Uterus (tissue), 4 donors: ENCODE measurements at places on chromosomes 11 and 22. TPM values are rescaled to one million over a fixed set of nuclear protein-coding genes. Genes with fewer than 3 reads are reported as not detected.

DNA sequence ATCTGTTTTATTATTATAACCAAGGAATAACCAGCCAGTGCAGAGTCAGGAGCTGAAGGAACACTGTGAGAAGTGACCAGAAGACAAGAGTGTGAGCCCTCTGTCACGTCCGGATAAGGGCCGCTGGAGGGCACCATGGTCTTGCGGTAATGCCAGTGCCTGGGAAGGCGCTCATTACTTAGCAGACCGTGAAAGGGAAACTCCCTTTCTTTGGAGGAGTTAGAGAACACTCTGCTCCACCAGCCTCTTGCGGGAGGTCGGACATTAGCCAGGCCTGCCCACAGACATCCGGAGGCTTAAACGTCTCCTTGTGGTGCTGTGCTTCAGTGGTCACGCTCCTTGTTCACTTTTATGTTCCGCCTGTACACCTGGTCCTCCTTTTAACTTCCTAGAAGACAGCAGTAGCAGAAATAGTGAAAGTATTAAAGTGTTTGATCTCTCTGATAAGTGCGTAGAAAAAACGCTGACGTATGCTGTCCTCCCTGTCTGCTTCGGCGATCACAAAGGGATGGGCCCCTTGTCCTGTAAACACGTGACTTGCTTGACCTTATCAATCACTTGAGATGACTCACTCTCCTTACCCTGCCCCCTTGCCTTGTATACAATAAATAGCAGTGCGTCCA is 120.6 kb upstream of the LMO1 start:
- no peaks in the 10 kb centered on the region for H3K27me3 ChIP-seq
- H3K27ac ChIP-seq = no peak overlapping the region
- no peaks in the 10 kb centered on the region for H3K36me3 ChIP-seq
- DNase-seq = peak; percentile 48
- H3K4me1 ChIP-seq = no peaks in the 10 kb centered on the region

GRCh38 chr11:65131895-65132237 is 2.5 kb downstream of the SYVN1 start:
- no peaks in the 10 kb centered on the region for H3K27me3 ChIP-seq
- DNase-seq = no peak
- no peak overlapping the region for H3K4me3 ChIP-seq

- no peak for DNase-seq
- no peak overlapping the region for H3K4me3 ChIP-seq
- no peaks in the 10 kb centered on the region for H3K27me3 ChIP-seq
- H3K4me1 ChIP-seq = no peaks in the 10 kb centered on the region
- no peaks in the 10 kb centered on the region for H3K36me3 ChIP-seq
Observed at GRCh38 chr22:46022881-46023512, 46.0 kb upstream of the WNT7B start.

Gene TRPM5
- total RNA-seq = not detected

DNA sequence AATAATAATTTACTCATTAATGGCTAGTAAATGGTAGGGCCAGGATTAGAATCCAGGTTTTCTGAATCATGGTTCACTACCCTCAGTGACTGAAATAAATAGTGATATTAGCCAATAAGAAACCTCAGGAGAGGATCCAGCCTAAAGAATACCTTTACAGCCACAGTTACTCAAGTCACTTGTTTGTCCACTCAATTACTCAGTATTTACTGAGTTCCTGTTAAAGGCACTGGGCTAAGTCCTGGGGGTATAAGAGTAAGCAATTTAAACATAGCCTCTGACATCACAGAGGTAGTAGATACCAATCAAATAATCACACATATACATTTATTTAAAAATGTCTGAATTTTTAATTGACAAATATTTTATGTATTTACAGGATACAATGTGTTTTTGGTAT is 56.8 kb upstream of the GAB2 start:
- H3K4me1 ChIP-seq = no peaks in the 10 kb centered on the region
- no peak for DNase-seq
- H3K27ac ChIP-seq = no peak overlapping the region
- no peaks in the 10 kb centered on the region for H3K27me3 ChIP-seq
- H3K36me3 ChIP-seq = no peaks in the 10 kb centered on the region

- no peaks in the 10 kb centered on the region for H3K36me3 ChIP-seq
- no peaks in the 10 kb centered on the region for H3K27me3 ChIP-seq
- no peak for DNase-seq
- no peaks in the 10 kb centered on the region for H3K4me1 ChIP-seq
- no peak overlapping the region for H3K27ac ChIP-seq
Observed at GRCh38 chr11:77375107-77375506, 73.6 kb upstream of the GDPD4 start.

Gene MS4A4E
- not detected for total RNA-seq

Gene C11orf21
- total RNA-seq = 1.7 TPM

Gene TESMIN
- total RNA-seq = 57.4 TPM

- H3K4me1 ChIP-seq = no peaks in the 10 kb centered on the region
- DNase-seq = no peak
- no peak overlapping the region for H3K4me3 ChIP-seq
- H3K27ac ChIP-seq = no peak overlapping the region
- no peaks in the 10 kb centered on the region for H3K36me3 ChIP-seq
- H3K27me3 ChIP-seq = no peaks in the 10 kb centered on the region
Observed at GRCh38 chr11:31847761-31848160, 36.6 kb upstream of the PAX6 start.

Gene LRRC74B
- total RNA-seq = not detected

Gene OR51B5
- total RNA-seq = not detected

DNA sequence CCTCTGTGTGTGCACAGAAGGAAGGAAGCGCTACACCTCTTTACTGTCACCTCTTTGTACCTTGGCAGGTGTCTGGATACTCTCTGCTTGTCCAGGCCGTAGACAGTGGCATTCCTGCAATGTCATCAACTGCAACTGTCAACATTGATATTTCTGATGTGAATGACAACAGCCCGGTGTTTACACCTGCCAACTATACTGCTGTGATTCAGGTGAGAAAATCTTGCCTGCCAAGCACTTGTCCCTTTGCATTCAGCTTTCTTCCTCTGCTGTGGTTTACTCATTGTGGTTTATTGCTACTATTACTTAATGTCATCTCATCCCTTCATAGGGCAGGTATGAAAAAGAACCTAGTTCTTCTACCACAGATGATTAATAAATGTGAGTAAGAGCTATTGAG is 131.9 kb upstream of the MTNR1B start:
- no peaks in the 10 kb centered on the region for H3K27me3 ChIP-seq

DNA sequence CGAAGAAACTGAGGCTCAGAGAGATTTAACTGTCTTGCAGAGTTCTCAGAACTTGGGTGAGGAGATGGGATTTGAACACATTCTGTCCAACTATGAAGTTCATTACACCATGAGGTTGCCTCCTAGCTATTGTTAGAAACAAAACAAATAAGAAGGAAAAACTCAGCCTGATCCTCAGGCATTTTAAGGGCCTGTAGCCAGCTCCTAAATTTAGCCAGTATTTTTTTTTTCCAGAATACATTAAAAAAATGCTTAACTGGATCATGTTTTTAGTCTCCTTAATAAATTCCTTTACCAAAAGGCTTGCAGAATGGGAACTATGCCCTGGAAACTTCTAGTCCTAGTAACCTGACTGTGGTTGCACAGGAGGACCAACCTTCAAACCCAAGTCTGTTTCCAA is 212.0 kb downstream of the CSNK2A3 start:
- no peak overlapping the region for H3K4me3 ChIP-seq
- peak overlapping the region; percentile 88 for H3K27ac ChIP-seq
- H3K36me3 ChIP-seq = no peaks in the 10 kb centered on the region
- H3K4me1 ChIP-seq = peaks cover 3% of the 10 kb centered on the region

- no peak for DNase-seq
- no peaks in the 10 kb centered on the region for H3K36me3 ChIP-seq
- peaks cover 13% of the 10 kb centered on the region for H3K4me1 ChIP-seq
- H3K27ac ChIP-seq = peak overlapping the region; percentile 82
- H3K4me3 ChIP-seq = no peak overlapping the region
- H3K27me3 ChIP-seq = no peaks in the 10 kb centered on the region
Observed at GRCh38 chr11:46673713-46674462, 26.5 kb downstream of the ARHGAP1 start.

Gene SLC1A2
- total RNA-seq = 2.9 TPM

DNA sequence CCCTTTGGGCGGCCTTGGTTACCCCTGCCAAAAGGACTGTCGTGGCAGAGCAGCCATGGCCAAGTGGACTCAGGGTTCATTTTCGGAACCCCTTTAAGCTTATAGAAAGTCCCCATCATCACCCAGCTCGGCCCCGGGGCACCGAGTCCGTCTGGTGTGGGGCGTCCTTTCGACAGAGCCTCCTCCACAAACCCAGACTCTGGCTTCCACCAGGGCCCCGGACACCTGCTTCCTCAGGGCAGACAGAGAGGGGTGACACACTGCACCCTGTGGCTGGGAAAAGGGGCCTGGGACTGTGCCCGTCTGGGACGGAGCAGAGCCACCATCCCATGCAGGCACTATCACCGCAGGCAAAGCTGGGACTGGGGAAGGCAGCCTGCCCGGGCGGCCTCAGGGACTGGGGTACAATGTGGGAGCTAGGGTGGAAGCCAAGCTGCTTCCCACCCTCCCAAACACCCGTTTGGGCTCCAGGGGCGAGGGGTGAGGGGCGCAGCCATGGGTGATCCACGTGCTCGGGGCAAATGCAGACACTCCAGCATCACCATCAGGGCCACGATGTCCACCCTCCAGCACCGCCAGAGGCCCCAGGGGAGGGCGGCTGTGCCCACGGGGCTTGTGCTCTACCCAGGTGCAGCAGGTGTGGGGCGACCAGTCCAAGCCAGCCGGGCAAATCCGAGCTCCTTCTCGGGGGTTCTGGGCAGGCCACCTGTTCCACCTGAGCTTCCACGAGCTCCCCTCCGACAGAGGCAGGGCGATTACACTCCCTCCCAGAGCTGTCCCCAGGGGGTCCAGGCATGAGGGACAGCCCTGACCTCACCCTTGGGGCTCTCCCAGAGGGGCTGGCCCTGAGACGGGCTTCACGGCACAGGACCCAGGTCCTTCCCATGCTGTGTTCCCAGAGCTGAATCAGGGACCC is 11.7 kb upstream of the MRPL23 start:
- peak; percentile 14 for DNase-seq
- H3K27ac ChIP-seq = no peak overlapping the region
- H3K4me3 ChIP-seq = no peak overlapping the region
- peaks cover 9% of the 10 kb centered on the region for H3K4me1 ChIP-seq

DNA sequence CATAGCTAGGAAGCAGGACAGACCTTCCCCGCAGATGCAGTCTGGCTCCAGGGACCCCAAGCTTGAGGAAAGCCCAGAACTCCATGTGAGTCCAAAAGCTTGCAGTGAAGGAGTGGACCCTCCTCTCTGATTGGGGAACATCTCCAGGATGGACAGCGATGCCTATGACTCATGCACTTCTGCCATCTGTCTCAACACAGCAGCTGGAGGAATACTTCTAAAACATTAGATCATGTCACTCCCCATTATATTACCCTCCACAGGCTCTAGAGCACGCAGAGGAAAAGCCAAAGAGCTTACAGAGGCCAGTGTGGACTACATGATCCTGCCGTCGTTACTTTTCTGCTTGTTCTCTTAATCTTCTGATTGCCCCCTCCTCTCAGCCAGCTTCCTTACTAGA is 605.7 kb downstream of the INSC start:
- no peak overlapping the region for H3K27ac ChIP-seq
- no peaks in the 10 kb centered on the region for H3K36me3 ChIP-seq
- no peak for DNase-seq
- H3K4me3 ChIP-seq = no peak overlapping the region
- H3K27me3 ChIP-seq = no peaks in the 10 kb centered on the region
- H3K4me1 ChIP-seq = no peaks in the 10 kb centered on the region

DNA sequence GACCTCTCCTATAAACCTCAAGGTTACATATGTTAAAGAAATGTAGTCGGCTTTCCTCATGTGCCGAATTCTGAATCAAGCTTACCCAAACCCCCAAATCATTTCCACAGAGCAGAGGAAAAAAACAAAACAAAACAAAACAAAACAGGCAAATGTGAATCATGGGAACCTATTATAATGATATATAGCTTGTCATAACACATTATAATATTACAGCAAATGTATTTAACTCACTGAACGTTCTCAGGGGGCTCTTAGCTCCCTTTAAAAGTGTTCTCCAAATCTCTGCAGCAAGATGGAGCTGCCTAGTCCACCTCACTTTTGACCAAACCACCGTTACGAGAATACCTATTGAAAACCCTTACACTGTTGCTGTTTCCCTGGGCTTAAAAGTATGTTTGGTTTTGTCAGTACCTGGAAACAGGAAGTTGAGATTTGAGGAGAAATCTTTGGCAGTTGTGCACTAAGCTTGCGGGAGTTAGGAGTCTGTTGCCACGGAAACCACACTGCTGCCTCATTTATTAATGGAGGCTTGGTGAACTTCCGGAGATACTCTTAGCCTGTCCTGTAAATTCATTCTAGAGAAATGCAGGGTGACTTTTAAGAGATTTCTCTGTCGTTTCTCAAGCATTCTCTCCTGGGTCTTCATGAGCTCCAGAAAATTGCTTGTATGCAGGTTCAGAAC is 167.0 kb upstream of the RASSF10 start:
- no peak overlapping the region for H3K4me3 ChIP-seq
- no peaks in the 10 kb centered on the region for H3K4me1 ChIP-seq
- H3K27ac ChIP-seq = peak overlapping the region; percentile 7
- peak; percentile 46 for DNase-seq
- no peaks in the 10 kb centered on the region for H3K36me3 ChIP-seq

DNA sequence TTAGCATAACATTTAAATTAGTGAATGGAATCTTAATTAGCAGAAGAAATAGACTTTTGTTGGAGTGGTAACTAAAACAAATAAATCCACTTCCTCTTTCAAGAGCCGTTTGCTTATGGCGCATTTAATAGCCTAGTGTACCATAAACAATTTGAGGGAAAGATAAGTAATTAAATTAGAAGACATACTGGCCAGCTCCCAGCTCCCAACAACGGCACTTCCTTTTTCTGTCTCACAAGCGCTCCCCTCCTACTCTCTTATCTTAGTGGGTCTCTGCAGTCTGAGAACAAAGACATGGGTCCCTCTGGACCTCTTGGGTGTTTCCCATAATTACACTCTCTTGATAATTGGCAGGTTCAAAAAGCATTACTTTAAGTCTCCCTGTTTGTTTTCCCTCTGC is 146.0 kb downstream of the OPCML start:
- H3K4me1 ChIP-seq = no peaks in the 10 kb centered on the region
- H3K27me3 ChIP-seq = no peaks in the 10 kb centered on the region
- H3K36me3 ChIP-seq = no peaks in the 10 kb centered on the region
- H3K4me3 ChIP-seq = no peak overlapping the region
- no peak for DNase-seq
- H3K27ac ChIP-seq = no peak overlapping the region

GRCh38 chr11:130945896-130946295 is 29.6 kb upstream of the SNX19 start:
- H3K4me1 ChIP-seq = no peaks in the 10 kb centered on the region
- peak overlapping the region; percentile 34 for H3K27ac ChIP-seq
- H3K36me3 ChIP-seq = no peaks in the 10 kb centered on the region
- no peak overlapping the region for H3K4me3 ChIP-seq
- peak; percentile 64 for DNase-seq

DNA sequence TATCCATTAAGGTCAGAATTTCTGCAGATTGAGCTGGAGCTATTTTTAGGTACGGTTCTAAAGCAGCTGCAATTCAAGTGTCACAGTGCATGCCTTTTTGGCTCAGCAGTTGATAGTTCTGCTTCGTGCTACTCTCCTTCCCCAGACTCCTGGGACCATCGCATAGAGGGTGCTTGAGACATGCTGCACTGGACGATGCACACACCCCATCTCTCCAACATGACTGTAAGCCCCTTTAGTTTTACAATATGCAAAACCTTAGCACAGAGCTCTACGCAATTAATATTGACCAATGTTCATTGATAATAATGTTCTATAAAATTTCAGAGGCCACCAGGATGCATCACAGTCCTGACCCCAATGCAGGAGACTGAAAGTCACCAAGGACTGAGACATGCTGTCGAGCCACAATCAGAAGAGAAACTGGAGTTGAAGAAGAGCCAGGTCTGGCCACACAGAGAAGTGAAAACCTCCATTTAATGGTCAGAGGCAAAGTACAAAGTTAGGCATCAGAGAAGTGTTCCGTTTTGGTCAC is 120.9 kb upstream of the ZC3H12C start:
- H3K4me1 ChIP-seq = no peaks in the 10 kb centered on the region
- no peak overlapping the region for H3K4me3 ChIP-seq
- H3K36me3 ChIP-seq = no peaks in the 10 kb centered on the region
- DNase-seq = no peak
